ENCODE measurements at places on chromosomes 11 and 22.
A peak's percentile ranks its signal among the peaks of the same experiment; 100 is the strongest.

DNA sequence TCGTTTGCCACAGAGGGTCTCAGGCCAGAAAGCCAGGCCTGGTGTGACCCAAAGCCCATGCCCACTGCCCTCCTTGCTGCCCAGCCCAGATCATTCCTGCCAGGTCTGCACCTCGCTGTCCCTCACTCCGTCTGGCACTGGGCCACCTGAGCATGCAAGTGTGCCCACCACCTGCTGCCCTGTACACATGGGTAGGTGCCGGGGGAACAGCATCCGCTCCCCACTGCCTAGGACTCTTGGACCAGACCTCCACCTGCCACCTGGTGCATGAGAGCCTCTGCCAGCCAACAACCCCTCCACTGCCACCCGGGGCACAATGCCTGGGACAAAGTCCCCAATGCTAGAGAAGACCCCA, 12.5 kb downstream of the MGAT3 start:
- DNase-seq, result no peak

- DNase-seq, result no peak
Observed at GRCh38 chr11:124179310-124179709, 3.8 kb upstream of the OR10D3 start.

GRCh38 chr11:75554258-75555022, 7.6 kb upstream of the SERPINH1 start:
- DNase-seq, result peak; percentile 98

- no peak for DNase-seq
Observed at GRCh38 chr11:64865286-64866172, 12.9 kb downstream of the EHD1 start.

DNA sequence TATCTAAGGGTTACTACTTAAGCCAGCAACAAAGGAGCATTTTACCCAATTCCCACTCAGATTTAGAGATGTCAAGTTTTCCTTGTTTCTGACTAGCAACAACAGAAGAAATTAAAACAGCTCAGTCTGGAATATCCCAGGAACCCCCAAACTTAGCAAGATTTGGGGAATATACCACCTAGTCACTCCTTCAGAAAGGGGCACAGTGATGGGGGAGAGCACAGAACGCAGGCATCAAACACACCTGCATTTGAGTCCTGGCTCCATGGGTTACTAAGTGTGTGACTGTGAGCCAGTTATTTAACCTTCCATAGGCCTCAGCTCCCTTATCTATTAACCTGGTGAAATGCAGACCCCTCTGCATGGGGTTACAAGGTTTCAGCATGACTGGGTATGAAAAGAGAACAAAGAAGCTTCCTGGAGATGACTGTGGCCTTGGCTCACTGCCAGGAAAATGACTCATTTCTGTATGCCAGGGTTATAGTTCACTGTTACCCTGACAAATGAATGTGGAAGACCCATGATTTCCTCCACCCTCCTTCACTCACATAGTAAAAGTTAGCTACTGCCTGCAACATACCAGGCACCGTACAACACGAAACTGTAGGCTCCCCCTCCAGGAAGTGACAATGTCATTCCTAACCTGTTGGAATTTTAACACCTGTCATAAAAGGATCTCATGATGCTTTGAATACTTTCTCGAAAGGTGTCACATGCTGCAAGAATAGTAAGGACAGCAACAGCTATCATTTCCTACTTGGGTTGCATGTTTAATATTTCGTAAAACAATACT, 79.6 kb downstream of the ME3 start:
- DNase-seq, result no peak

DNA sequence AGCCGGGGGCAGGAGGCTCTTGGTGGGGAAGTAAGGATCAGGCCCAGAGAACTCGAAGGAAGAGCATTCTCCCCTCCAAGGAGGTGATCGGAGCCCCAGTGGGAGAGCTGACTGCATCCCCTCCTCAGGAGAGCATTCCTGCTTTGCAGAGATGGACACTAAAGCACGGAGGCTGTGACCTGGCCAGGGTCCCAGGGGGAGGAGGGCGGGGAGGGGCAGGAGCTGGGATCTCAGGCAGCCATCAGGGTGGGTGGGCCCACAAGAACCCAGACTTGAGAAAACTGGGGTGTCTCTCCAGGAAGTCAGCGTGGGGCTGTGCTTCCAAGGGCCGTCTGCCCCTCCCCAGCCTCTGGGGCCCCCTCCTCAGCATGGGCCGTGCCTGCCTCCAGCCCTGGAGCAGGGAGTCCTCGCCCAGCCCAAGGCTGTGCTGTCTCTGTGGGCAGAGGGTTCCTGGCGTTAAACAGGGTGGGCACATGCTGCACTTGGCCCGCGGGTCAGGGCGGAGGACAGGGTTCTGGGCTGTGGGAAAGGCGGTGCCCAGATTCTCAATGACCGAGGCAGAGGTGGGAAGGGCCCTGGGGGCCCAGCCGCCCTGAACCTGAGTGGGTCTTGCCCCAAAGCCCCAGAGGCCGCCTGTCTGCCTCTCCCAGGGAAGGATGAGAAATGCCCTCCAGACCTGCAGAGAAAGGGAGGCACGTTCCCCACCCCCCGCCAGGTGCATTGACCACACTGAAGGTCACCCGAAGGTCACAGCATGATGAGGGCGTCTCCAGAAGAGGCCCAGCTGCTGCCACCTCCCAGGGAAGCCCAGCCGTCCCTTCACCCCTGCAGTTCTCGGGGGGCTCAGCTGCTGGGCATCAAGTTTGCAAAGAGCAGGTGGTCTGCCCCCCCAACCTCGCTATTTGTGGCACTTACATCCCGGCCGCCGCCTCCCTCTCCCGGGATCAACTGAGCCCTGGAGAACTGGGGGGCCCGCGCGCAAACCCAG, 643 bp downstream of the CEND1 start:
- no peak for DNase-seq

- DNase-seq, result no peak
Observed at GRCh38 chr11:32307471-32307870, 127.9 kb downstream of the WT1 start.

GRCh38 chr11:50333861-50334260, 301.2 kb downstream of the OR4C45 start:
- no peak for DNase-seq

DNA sequence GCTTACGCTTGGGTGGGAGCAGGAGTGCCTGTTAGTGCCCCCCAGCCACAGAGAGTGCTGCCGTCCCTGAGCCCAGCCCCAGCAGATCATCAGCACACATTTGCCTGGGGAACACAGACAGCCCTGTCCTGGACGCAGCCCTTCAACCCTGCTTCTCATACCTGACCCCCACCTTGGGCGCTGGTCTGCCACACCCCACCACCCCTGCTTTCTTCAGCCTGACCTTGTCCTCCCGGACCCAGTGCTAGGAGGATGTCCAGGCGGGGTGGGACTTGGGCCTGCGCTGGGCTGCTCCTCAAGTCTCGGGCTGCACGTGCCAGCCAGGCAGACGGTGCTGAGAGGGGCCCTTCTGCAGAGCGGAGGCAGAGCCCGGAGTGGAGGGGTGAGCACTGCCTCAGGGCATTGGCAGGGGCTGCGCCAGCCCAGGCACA, 119.2 kb downstream of the KCNQ1OT1 start:
- DNase-seq, result no peak

- no peak for DNase-seq
Observed at GRCh38 chr22:36510966-36511881, 4.4 kb upstream of the FOXRED2 start.

GRCh38 chr11:61347916-61348461, 13.7 kb downstream of the CYB561A3 start:
- no peak for DNase-seq

GRCh38 chr11:507727-508515, 879 bp upstream of the RNH1 start:
- no peak for DNase-seq

GRCh38 chr11:12922980-12923507, 86.1 kb upstream of the RASSF10 start:
- no peak for DNase-seq

- DNase-seq, result no peak
Observed at GRCh38 chr11:110027627-110028371, 65.4 kb upstream of the ZC3H12C start.

GRCh38 chr22:39481054-39481453, 21.0 kb upstream of the MIEF1 start:
- DNase-seq, result no peak

- DNase-seq, result no peak
Observed at GRCh38 chr11:113534625-113535024, 59.4 kb upstream of the DRD2 start.

DNA sequence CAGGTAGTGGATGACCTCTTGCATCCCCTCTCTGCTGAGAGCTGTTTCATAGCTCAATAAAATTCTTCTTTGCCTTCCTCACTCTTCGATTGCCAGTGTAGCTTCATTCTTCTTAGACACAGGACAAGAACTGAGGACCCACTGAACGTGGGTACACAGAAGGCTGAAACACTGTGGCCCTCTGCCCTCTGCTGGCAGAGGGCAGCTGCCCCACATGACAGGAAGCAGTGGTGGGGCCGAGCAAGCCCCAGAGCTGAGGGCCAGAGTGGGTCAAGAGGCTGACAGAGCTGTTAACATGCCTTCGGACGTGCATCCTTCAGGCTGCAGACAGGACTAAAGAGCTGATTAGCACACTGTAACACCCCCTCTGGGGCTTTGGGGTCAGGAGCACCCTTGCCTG, 15.6 kb downstream of the SMC1B start:
- no peak for DNase-seq

DNA sequence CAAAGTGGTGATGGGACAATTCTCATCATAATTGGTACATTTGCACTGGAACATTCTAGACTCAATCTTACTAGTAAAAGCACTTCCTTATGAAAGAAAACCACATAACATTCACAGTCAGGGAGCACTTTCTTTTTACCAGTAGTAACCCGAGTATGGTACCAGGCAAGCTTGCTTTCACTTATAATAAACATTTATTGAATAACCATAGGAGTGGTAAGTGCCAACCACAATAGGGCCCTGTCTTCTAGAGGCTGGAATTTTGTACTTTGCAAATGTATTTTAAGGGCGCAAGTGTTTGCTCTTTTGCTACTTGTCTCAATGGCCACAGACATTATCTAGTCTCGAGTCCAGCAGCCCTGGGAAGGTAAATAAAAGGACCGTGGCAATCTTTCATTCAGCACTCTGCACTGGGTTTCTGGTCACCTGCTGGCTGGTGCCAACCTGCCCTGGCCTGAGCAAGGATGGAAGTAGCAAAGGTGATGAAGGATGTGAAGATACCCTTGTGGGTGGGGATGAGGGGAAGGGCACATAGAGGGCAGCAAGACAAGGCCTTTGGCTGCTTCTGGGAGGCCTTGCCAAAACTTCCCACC, 24.2 kb downstream of the C22orf31 start:
- no peak for DNase-seq

DNA sequence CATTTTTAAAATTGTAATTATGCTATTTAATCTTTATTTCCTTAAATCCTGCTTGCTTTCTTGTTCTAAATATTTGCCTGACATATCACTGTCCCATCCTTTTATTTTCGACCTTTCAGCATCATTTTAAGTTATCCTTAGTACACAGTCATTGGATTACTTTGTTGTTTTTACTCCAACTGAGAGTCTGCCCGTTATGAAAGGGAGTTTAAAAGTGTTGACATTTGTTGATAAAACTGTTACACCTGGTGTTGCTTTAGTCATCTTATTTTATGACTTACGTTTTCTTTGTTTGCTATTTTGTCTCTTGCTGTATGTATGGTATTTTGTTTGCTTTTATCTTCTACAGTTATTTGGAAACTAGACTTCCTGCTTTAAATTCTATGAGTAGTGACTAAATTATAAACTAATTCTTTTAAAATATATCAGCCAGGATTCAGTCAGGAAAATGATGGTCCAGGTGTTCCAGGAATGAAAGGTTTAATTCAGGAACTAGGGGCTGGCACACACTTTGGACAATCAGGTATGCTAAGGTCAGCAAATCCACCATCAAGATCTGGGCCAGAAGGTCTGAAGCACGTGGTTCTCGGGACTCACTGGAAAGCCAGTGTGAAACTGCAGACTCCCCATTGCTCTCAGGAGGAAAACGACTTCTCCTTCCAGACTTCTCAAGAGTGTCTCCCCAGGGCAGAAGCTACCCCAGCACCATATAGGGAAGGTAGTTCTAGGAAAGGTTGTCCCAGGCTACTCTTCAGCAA, 86.0 kb downstream of the RASSF10 start:
- no peak for DNase-seq

- DNase-seq, result no peak
Observed at GRCh38 chr11:112877581-112877980, 83.6 kb upstream of the NCAM1 start.

GRCh38 chr11:636511-637332, at the start of gene DRD4:
TSS of gene DRD4 (plus strand) at chr11:637269. CDS start at chr11:637305, 36 bp downstream.
- DNase-seq, result no peak

DNA sequence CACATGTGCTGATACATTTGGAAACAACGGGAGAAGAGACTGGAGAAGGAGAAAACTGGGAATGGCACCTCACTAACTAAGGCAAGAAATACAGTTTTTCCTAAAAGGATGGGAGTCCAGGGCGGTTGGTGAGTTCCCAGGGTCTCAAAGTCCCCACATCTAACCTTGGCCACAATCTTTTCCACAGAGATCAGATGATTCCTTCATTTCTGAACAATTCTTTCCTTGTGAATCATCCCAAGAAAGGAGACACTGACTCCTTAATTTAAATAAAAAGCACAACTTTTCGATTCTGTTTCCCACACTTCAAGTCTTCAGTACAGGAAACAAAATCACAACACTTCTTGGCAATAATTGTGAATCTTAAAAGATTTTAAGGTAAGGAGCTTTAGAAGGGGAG, 384.7 kb downstream of the DCDC1 start:
- DNase-seq, result no peak

DNA sequence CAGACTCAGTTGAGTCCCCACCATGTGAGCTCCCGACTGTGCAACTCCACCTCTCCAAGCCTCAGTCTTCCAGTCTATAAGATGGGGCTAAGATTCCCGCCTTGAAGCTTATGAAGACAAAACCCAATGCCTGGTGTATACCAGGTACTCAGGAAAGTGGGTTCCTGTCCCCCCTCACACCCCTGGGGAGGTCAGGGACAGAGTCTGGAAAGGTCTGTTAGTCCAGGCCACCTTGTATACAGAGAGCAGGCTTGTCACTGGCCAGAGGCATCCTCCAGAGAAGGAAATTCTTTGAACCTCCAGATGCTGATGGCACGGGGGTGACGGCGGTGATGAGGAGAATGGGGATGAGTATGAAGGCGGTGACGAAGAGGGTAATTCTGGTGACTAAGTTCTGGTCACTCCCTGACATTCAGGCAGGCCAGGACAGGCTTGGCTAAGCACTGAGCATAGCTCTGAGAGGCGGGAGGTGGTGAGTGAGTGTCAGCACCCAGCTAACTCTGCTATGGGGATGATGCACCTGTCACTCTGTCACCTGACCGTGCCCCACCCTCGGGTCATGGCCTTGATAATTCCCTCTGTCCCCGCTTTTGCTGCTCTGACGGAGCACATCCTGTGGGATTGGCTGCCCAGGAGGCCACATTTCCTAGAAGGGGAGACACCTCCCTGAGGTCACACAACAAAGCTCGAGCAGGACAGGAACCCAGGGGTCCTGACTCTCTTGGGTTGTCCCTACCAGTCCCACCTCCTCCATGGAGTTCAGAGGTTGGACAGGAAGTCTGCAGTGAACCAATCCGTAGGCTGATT, 30.9 kb upstream of the CSNK1E start:
- DNase-seq, result no peak

DNA sequence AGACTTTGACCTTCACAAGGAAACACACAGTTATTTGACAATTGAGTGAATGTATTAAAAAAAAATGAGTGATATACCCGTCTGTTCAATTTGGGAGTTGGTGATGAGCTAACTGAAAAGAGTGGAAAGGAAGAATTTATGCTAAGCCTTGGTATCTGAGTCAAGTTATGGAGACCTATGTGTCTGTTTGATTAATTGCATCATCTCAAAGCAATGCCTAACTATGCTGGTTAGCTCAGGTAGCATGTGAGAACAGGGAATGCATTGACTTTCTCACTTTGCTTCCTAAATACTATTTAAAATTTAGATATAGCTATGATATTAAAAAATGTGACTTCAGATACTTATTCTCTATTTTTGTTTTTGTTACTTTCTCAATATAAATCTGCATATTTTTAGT, 110.5 kb downstream of the DDX10 start:
- no peak for DNase-seq

All from muscle of arm (tissue), 14 donors.